ENCODE measurements at places on chromosomes 2 and 18. TPM values are rescaled to one million over a fixed set of nuclear protein-coding genes. Genes with fewer than 3 reads are reported as not detected.

GRCh38 chr18:30730915-30731314 lies 311.6 kb downstream of the DSC3 start:
- DNase-seq = no peak

DNA sequence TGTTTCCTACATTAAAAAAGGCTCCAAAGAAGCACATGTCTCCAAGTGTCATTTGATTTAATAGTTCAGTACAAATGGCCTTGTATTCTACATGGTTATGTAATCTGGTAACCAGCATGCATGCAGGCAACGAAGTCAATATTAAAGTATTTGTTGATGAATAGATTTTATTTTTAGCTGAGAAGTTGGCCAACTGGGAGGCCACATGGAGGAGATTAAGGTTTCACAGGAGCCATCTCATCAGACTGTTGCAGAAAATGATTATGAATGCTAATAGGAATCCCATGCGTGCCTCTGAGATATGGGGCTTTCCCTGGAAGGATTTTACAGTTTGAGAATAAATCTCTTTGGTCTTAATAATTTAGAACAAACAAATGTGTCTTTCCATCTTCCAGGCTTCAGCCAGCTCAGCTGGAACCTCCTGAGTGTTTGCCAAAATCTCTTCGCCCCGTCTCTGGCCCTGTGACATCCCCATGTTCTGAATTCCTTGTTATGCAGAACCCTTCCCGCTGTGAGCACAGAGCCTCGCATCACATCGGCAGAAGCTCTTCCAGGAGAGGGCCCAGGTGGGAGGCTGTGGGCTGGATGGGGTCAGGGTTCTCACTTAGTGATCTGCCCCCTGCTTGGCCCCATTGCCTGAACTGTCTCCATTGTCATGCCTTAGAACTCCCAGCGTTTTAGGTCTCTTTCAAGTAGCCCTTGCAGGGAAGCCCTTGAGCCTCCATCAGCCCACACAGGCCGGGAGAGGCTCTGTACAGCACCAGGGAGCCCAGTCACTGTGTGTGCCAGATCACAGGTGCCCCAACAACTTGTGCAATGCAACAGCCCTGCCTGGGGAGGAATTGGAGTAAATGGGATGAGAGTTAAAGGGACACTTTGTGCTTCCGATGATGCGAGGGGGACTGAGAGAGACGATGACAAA lies 190.5 kb upstream of the TWIST2 start:
- DNase-seq = no peak

PXDN gene
- 42.4 TPM for total RNA-seq

DNA sequence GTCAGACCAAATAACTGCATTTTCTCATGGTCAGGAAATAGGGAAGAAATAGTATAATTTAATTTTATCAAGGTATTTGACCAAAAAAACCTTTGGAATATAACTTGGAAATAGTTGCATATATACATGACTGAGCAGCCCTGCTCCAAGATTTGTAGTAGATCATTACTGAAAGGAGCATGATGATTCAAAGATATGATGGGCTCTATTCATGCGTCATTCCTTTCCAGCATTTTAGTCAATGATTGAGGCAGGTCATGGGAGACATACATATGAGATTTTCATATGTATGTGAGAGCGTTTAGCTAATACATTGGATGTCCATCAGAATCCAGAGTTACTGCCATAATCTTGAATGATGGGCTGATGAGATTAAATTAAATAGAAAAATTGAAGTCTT lies 74.5 kb downstream of the CAB39 start:
- no peak for DNase-seq

LPIN1 gene
- 106 TPM for total RNA-seq

SERPINB7 gene
- not detected for total RNA-seq

DNA sequence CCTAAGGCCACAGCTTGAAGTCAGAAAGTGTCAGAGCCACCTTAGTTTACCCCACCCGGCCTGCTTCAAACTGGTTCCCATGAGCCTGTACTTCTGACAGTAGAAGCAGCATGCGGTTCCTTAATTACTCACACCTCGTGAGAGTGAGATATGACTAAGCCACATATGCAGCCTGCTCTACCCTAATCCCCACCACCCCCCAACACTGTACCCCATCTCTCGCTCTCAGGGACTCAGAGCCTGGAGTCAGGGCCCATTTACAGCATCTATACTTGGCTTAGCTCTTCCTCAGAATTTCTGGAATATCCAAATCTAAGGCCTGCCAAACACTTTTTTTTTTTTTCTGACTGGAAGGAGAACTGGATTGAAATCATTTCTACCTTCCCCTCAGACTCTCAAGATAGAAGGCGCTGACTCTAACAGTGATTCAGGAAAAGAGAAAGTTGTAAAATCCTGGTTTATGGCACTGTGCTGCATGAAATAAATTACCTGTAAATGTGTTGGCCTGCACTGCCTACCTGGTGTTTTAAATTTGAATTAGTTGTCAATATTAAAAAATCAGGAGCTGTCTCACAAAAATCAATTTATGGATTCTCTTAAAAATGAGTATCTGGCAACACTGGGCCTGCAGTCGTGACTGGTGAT lies 360.0 kb downstream of the RND3 start:
- no peak for DNase-seq

DYSF gene
- total RNA-seq = 15.7 TPM

EGR4 gene
- not detected for total RNA-seq

DNA sequence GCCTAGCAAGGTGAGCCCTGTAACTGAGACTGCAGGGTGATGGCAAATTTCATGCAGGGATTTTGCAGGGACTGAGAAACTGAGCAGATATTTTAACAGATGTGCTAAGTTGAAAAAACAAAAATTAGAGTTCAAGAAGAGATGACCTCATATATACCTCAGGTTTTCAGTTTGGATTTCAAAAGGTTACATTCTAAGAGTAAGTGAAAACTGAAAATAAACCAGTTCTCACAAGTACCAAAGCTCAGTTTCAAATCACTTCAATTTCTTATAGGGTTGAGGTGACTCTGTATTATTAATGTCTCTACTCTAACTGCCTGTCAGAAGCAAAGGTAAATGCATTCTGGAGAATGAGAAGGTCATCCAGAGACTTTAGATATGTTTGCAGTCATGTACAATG lies 237.4 kb upstream of the VRK2 start:
- no peak for DNase-seq

DNA sequence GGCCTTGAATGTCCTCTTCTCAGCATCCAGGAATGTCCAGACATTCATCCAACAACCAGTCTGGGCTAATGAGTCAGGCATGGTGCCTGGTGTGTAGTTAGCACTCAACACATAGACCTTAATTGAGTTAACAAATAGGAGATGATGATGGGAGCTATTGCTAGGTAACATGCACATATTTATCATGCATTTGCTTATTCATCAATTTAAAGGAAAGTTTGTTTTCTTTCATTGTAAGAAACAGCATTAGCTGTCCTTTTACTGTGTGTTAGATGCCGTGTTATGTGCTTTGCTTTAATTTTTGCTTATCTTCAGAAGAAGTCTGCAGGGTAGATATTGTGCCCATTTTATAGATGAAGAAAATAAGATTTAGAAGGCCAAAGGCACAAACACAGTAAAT lies 43.2 kb downstream of the TSN start:
- no peak for DNase-seq

TTL gene
- 16.4 TPM for total RNA-seq

- DNase-seq = no peak
Measured at GRCh38 chr18:30712383-30712782, 330.2 kb downstream of the DSC3 start.

DNA sequence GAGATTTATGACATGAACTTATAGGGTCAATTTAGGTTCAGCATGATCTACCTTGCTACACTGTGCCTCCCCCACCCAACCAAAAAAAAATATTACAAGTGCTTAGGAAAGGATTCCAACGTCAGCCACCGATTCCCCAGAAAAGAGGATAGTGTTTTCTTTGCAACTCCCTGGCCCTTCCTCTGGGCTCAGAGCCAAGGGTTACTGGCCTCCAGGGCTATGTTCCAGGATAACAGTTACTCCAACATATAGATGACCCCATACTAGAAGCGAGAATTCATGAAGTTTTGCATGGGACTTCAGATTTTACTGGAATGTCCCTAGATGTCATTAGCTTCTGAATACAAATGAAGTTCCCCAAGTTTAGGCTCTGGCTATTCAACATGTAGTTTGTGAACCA lies 172.1 kb downstream of the UPP2 start:
- no peak for DNase-seq

LIMS2 gene
- total RNA-seq = 9.5 TPM

GRCh38 chr18:36337679-36338402 lies 40.3 kb downstream of the FHOD3 start:
- DNase-seq = no peak

- no peak for DNase-seq
Measured at GRCh38 chr2:232652505-232652851, 19.1 kb downstream of the EFHD1 start.

KIDINS220 gene
- total RNA-seq = 73.1 TPM

TIGD1 gene
- 5.0 TPM for total RNA-seq

DNA sequence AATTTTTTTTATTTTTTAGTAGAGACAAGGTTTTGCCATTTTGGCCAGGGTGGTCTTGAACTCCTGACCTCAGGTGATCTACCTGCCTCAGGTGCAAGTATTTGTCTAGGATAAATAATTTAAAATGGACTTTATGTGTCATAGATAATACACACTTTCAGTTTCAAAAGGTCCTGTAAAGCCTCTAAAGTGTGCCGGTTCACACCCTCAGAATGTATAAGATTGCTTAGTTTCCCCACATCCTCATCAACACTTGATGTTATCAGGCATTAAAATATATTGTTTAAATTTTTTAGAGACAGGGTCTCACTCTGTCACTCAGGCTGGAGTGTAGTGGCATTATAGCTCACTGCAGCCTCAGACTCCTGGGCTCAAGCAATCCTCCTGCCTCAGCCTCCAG lies 170.5 kb downstream of the ANKRD44 start:
- DNase-seq = no peak

DNA sequence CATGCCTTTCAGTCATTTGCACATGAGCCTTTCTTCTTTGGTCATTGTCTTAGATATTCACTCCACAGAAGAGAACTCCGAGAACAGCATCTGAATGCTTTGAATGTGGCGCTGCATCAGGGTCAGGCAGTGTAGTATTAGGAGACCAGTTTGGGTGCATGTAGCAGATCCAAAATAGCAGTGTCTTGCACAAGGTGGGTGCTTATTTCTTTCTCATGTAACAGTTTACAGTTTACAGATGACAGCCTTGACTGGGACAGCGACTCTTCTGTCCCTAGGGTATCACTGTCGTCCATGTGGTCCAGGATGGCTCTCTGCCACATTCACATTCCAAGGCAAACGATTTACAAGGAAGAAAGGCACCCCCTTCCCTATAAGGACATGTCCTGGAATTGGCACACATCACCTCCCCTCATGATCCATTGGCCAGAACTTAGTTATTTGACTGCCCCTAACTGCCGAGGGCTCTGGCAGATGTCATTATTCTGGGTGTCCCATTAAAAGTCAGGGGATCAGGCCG lies 101.0 kb downstream of the STPG4 start:
- no peak for DNase-seq

- no peak for DNase-seq
Measured at GRCh38 chr2:27993402-27993787, 102.9 kb downstream of the BABAM2 start.

STARD6 gene
- not detected for total RNA-seq

TLX2 gene
- not detected for total RNA-seq

SETBP1 gene
- total RNA-seq = 26.2 TPM

DNA sequence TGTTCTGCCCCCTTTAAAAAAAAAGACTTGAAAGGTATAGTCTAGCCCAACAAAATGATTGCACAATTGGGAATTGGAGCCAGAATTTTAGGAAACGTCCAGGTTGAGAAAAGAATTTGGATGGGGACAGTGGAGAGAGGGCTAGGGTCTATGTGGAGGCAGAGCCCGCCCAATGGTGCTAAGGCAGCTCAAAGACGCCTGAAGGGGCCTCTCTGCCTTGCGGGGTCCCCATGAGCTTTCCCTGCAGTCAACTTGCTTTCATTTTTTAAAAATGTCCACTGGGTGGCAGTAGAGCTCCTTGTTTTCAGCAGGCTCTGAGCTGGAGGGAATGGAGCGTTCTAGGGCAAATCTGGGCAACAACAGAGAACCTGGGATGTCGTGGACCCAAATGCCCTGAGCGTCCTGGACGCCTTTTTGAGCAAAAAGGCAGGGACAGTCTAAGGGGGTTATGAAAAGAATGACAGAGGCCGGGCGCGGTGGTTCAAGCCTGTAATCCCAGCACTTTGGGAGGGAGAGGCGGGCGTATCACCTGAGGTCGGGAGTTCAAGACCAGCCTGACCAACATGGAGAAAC lies 40.2 kb upstream of the ITM2C start:
- DNase-seq = peak; percentile 35

PER2 gene
- total RNA-seq = 29.7 TPM

GRCh38 chr18:50961974-50962373 lies 5.9 kb upstream of the ELAC1 start:
- DNase-seq = no peak

DNA sequence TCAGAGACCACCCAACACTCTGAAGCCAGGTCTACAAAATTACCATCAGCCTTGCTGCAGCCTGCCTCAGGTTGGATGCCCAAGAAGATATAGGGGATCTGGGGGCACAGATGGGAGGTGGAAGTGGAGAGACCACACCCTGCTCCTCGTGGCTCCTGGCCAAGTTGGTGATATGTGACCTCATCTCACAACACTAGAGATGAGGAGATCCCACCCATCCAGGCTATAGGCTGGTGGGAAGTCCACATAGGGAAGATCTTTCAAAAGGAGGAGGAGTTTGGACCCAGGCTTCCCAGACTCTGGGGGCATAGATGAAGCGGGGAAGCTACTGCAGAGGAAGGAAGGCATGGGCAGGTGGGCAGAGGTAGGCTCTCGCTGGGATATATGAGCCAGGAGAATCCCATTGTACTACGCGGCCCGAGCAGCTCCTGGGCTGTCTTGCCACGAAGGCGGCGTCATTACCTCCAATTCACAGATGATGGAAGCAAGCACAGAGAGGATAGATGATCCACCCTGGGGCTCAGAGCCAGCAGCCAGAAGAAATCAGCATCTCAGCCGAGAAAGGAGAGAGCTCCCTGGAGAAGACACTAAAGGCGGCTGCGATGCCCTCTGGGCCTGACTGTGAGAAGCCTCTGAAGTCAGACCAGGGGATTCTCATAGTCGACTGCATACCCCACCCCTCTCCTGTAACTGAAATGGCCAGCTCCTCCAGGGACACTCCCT lies 96.0 kb downstream of the RHOB start:
- DNase-seq = no peak

DNA sequence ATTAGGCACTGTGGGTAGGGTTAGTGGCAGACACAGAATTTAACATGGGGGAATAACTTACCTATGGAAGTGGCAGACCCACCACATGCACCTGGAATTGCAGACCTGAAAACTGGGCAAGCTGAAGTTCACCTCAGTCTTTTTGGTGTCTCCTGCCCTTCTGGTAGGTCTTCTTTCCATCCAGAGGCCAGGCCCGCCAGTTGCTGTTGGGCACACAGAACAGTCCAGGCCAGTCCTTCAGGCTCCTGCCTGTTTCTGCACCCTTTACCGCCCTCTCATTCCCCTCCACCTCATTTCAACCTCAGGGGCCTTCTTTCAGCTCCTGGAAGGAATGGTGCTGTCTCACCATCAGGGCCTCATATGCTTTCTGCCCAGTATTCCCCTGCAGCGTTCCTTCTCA lies 358.9 kb upstream of the ETAA1 start:
- no peak for DNase-seq

CABYR gene
- total RNA-seq = 5.9 TPM

FABP1 gene
- total RNA-seq = not detected

GRCh38 chr2:73253400-73253799 lies 19.3 kb downstream of the CCT7 start:
- no peak for DNase-seq

- DNase-seq = no peak
Measured at GRCh38 chr2:19238440-19239060, 119.9 kb downstream of the OSR1 start.

Data from breast epithelium (tissue), 4 donors.